ENCODE measurements at places on chromosomes 13 and 19. TPM values are rescaled to one million over a fixed set of nuclear protein-coding genes. Genes with fewer than 3 reads are reported as not detected.
A peak's percentile ranks its signal among the peaks of the same experiment; 100 is the strongest.

DNA sequence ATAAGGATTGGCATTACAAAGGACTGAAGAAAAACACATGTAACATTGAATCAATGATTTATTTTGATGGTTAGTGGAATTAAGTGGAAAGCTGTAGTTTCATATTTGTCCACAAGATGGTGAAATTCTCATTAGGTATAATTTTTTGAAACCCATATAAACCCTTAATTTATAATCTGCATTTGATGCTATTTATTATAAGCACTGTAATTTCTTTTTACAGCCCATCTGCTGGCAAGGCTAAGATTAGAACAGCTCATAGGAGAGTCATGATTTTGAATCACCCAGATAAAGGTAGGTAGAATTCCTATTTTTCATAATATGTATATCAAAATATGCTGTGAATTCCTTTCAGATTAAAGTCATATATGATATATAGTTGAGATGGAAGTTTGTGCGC lies 62.2 kb downstream of the DNAJC15 start:
- DNase-seq: peak; percentile 0

GRCh38 chr19:18420930-18421329 lies 1.7 kb downstream of the SSBP4 start:
- DNase-seq: no peak

DNA sequence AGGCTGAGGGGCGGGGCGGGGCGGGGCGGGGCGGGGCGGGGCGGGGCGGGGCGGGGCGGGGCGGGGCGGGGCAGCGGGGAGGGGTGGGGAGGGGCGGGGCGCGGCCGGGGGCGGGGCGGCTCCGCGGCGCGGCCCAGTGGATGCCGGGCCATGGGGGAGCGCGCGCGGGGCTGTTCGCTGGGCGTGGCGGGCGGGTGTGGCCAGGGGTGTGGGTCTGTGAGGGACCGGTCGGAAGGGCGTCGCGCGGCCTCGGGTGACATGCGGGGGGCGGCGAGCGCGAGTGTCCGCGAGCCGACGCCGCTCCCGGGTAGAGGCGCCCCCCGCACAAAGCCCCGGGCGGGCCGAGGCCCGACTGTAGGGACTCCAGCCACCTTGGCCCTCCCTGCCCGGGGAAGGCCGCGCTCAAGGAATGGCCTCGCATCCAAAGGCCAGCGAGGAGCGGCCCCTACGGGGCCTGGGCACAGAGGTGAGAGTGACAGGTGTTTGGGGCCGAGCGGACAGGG lies at the start of gene ZFP28:
TSS of gene ZFP28 (plus strand) at position 188 of the 503 bp plus-strand sequence. CDS start at position 259, 71 bp downstream.
- no peak for DNase-seq

- no peak for DNase-seq
These were observed 42.2 kb upstream of the EPHX3 start for GRCh38 chr19:15274477-15274876.

DNA sequence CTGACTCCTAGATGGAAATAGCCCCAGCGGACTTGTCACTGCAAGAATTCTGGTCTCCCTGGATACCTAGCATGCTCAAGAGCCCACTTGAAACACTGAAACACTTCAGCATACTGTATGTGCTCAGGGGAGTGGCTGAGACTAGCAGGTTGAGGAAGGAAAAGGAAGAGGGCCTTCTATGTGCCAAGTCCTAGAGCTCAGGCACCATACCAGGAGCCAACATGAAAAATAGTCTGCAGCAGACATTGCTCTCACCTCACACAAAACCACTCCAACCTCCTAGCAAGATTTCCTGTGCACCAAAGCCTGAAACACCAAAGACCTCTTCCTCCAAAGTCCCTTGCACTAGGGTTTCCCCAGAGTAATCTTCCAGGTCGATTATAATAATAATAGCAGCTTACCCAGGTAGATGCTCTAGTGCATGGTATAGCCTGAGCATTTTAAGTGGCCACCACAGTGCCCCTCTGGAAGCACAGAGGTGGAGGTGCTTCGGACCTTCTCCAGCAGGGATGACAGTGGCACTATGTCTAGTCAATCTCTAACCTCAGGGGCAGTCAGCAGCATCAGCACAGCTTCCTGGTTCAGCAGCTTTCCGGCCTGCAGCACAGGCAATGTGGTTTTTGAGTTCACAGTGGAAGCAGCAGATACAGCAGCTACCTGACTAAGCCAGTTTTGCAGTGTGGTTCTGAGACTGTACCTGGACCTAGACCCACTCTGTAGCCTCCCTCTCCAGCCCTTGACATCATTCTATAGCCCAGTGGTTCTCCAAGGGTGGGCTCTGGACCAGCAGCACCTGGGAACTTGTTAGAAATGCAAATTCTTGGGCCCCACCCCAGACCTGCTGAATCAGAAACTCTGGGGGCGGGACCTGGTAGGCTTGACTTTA lies 45.6 kb upstream of the UBE2L5 start:
- DNase-seq: no peak

DNA sequence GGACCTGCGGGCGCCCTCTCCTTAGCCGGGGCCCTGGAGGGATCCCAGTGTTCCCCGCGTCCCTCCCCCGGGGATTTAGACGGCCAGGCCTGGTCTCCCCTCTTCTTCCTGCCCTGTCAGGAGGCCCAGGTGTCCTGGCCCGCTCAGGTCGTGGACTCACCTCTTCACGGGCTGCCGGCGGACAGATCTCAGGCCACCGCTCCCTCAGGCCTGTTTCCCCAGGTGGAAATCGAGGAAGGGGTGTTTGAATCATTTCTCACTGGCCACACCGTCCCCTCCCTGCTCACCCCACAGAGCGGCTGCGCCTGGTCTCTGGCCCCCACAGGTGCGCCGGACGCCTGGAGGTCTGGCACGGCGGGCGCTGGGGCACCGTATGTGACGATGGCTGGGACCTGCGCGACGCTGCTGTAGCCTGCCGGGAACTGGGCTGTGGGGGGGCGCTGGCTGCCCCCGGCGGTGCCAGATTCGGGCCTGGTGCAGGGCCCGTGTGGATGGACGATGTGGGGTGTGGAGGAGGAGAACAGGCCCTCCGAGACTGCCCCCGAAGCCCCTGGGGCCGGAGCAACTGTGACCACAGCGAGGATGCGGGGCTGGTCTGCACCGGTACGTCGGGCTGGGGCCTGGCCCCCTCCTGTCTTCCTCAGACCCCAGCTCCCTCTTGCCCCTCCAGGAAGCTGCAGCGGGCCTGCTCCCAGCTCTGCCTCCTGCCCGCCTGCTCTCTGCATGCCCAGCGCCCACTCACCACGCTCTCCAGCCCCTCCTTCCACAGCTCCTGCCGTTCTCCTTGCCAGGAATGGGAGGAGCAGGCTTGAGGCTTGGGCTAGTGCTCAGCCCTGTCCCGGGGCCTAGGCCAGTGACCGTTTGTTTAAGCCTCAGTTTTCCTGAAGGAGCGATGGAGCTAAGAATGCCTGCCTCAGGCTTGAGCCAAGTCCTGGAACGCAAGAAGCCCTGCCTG lies 2.5 kb downstream of the SSC5D start:
- no peak for DNase-seq

DNA sequence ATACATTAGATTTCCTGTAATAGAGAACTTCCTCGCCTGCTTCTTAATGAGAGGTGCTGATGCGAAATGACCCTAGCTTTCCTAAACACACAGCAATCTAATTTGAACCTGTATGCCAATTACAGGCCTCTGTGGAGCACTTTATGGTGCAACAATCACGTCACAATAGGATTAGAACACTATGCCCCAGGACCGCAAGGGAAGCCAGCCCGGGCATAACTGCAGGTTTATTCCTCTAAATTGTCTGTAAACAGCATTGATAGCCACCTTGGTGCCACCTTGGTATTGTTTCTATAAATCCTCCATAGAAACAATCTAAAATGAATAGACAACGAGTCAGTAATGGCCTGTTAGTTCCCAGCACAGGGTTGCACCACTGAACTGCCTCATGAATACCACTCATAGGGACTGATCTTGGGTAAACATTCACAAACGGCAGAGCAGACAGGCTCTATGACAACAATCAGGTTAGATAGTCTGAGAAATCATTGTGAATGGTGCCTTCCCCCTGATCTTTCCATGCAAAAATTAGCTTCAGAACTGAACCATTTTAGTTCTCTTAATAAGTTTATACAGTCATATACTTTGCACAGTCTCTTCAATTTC lies 182.5 kb upstream of the OBI1 start:
- no peak for DNase-seq

- no peak for DNase-seq
These were observed 1.2 kb upstream of the GAMT start for GRCh38 chr19:1402411-1403070.

GRCh38 chr19:3606690-3607289 lies at the start of gene TBXA2R:
TSS of gene TBXA2R (minus strand) at chr19:3606875. CDS start at chr19:3600634, 6,241 bp downstream.
- no peak for DNase-seq

GRCh38 chr13:73722120-73722519 lies 412.1 kb downstream of the KLF12 start:
- DNase-seq: no peak

DNA sequence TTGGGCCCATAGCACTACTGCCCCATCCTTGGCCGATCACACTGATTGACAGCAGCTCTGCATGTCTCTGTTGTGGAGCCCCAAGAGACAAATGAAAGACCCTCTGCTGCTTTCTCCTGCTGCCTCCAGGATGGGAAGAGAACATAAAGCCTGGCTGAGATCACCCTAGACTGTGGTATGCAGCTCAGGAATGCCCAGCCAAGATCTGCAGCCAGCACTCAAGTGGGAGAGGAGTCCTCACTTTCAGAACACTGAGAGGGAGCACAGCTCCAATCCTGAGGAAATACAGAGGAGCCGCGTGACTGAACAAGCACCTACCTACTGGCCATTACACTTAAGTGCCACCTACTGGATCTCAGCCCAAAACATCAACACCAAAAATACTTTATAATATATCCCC lies 203.0 kb downstream of the POSTN start:
- no peak for DNase-seq

DNA sequence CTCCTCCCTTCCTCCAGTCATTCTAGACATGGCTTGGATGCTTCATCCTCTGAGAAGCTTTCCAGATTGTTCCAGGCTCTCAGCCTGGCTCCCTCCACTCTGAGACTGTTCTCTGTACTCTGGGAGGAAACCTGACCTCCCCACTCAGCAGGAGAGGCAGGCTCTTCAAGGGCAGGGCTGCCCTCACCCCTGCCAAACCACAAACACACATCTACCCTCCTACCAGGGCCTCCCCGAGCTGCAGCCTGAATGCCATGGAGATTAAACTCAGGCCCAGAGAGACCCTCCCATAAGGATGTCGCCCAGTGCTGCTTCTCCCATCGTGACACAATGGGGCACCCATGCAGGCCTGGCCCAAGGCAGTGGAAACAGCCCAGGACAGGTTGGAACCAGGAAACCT lies 16.2 kb downstream of the NUMBL start:
- no peak for DNase-seq

GRCh38 chr13:110589793-110590390 lies 25.5 kb upstream of the NAXD start:
- DNase-seq: no peak

GRCh38 chr19:31096062-31096830 lies 253.0 kb downstream of the TSHZ3 start:
- no peak for DNase-seq

- no peak for DNase-seq
These were observed 663 bp upstream of the SMAD9 start for GRCh38 chr13:36920616-36921185.

DNA sequence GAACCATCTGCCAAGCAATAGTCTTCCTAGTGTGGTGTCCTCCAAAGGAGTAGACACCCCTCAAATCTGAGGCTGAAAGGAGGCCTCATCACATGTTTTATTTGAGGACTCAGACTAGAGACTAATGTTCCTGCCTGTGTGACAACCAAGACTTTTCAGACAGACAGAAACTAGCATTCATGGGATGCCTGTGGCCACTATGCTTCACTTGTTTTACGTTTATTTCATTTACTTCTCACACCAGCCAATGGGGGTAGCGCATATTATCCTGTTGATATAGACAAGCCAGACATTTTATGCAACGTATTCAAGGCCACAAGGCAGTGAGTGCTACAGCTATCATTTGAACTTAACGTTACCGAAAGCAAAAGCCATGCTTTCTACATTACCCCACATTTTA lies 391.7 kb upstream of the HTR2A start:
- DNase-seq: no peak

DNA sequence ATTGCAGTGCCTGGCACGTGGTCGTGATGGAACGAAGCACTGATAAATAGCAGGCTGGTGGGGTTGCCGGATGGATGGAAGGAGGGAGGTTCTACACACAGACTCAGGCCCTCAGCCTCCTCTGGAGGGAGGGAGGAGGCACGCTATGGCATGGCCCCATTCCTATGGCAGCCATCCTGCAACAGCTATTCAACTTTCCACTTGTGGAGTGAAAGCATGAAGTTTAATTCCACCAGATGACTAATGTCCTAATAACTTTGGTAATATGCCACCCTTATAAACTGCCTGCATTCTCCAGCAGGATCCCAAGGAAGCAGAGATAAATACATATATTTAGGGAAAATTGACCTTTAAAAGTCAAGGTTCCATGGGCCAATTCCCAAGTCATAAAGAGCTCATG lies 92.4 kb downstream of the KL start:
- DNase-seq: no peak

- DNase-seq: no peak
These were observed 73.4 kb downstream of the PCDH9 start for GRCh38 chr13:67156723-67157060.

GRCh38 chr19:10408511-10409283 lies 5.4 kb upstream of the CDC37 start:
- DNase-seq: no peak

The URAD gene
- not detected for total RNA-seq

The ACP7 gene
- total RNA-seq: 10.3 TPM

The MKNK2 gene
- 240 TPM for total RNA-seq

The OVOL3 gene
- 0.44 TPM for total RNA-seq

The ZNF135 gene
- not detected for total RNA-seq

The ZNF730 gene
- total RNA-seq: 0.08 TPM

The CLEC17A gene
- not detected for total RNA-seq

The DAZAP1 gene
- total RNA-seq: 195 TPM

The ZNF681 gene
- total RNA-seq: 2.0 TPM

The GRIK5 gene
- total RNA-seq: 0.62 TPM

The PTPRH gene
- 42.8 TPM for total RNA-seq

The BRME1 gene
- 6.5 TPM for total RNA-seq

The C19orf18 gene
- total RNA-seq: 0.98 TPM

The IQCN gene
- total RNA-seq: 2.5 TPM

The PODNL1 gene
- 1.4 TPM for total RNA-seq

The SBK3 gene
- total RNA-seq: 4.0 TPM

Measured in Panc1 (cell line).